A549 (cell line): ENCODE measurements at places on chromosomes 2 and 18.

- DNase-seq: no peak
Observed at GRCh38 chr2:2872713-2873449, 504.7 kb downstream of the EIPR1 start.

DNA sequence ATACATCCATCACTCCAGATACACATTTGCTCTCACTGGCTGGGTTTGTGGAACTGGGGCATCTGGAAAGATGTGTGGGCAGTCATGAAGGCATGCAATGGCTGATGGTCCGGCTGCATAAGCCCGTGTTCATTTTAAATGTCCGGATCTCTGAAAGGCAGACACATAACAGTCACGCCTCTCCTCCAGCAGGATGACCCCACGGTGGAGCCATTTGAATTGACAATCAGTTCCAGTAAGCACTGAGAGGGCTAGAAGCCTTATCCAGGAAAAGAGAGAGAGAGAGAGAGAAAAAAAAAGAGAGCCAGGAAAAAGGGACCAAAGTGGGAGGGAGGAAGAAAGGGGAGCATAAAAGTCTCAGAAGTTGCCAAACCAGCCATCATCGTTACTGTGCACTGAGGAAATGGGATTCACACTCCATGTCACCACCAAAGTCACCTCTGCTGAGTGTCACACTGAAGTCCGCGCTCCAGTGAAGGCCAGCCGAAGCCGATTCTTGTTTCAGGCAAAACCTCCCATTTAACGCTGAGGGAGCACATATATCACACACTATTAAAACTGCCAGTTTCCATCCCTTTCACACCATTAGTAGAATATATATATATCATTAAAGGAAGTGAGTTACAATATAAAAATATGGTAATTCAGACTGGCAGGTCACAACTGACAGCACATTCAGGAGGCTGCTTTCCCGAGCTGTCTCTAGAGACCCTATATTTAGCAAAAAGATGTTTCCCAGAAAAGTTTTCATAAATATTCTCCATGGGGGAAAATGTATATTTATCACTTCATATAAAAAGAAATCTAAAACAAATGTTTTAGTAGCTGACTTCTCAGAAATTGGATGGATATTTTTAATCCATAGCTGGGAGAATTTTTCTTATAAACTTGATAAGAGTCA, 142.0 kb downstream of the ACTR3 start:
- DNase-seq: no peak

GRCh38 chr2:85959826-85960225, 71.0 kb upstream of the ST3GAL5 start:
- DNase-seq: no peak

- no peak for DNase-seq
Observed at GRCh38 chr18:57002627-57003026, 144.3 kb upstream of the BOD1L2 start.

GRCh38 chr2:98623657-98624056, 15.3 kb downstream of the UNC50 start:
- no peak for DNase-seq

GRCh38 chr2:162926501-162926900, 87.9 kb upstream of the KCNH7 start:
- DNase-seq: peak; percentile 3

DNA sequence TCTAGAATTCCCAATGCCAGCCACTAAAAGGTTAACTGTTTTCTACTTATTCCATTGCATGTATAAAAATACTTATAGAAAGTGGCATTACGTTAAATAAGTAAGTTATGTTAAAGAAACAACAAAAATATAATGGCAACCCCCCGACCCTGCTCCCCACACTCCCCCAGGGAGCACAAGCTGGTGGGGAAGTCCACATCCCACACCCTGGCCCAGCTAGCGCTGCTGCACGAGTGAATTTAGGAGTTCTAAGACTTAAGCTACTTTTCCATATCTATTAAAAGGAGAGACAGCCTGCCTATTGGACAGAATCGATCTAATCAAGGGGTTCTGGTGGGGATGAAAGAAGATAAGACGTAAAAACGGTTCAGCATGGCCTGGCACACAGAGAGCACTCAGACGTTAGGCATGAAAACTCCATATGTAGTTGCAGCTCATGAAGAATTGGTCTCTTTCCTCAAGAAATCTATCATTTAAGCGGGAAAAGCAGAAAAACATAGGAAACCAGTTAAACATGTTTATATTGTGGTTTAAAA, 16.6 kb downstream of the HJURP start:
- no peak for DNase-seq

GRCh38 chr2:236896688-236897087, 189.0 kb upstream of the COPS8 start:
- DNase-seq: no peak

DNA sequence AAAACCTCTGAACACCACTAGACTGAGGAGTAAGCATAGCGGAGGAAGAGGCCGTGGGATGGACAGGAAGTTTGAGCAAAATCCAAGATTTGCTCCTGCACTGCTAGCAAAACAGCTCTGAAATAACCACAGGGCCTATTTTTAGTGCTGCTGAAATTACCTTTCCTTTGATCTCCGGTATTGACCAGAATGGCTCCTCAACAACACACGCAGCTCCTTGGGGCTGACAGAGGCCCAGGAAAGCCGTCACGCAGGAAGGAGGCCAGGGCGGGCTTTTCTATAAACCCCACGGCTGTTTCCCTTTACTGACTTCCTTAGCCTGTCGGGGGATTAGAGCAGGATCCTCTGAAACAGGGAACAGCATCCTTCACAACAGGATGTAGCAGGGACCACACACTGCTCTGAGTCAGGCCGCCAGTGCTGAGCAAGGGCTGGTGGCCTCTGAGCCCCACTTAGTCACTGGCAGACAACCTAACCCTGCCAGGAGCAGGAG, 80.8 kb upstream of the LCLAT1 start:
- DNase-seq: no peak

DNA sequence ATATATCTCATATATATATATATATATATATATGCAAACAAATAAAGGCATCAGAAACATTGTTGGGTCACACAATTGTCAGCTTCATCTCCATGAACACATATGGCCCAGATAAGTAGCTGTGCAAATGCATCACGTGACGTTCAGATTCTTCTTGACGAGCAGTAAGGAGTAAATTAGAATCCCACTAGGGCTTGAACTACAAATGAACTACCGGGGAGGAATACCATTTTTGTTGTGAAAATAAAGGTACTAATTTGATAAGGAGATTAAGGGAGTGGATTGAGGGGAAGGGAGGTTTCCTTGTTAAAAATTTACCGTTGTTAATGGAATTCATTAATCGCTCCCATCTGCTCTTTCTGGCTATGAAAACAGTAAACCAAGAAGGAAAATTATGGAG, 186.5 kb upstream of the COPS8 start:
- DNase-seq: no peak

DNA sequence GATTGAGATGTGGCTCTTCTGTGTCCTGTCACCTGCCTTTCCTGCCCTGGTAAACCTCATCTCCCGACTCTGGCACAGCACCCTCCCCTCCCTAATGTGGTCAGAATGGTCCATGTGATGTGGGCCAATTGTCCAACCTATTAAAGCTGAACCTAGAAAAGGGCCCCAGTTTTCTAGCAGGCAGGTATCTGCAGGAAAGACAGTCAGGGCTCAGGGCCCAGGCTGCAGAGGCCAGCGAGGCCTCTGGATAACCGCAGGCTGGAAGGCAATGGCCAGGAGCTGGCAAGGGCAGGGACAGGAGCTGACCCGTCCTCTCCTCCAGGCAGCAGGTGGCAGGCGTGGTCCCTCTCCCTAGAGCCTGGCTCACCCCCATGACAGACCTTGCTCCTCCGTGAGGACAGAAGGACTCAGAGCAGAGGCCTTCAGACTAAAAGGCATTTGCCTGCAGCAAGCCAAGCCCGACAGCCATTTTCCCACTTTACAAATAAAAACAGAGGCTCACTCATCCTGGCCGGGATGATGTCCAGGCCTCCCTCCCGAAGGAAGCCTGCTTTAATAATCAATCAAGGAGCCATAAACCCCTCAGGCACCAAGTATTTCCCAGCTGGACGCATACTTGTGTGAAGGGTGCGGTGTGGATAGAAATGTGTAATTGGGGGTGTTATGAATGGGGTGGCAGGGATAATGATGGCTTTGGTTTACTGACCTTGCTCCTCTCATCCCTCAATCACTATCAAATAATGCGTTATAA, 107.1 kb downstream of the TWIST2 start:
- no peak for DNase-seq

DNA sequence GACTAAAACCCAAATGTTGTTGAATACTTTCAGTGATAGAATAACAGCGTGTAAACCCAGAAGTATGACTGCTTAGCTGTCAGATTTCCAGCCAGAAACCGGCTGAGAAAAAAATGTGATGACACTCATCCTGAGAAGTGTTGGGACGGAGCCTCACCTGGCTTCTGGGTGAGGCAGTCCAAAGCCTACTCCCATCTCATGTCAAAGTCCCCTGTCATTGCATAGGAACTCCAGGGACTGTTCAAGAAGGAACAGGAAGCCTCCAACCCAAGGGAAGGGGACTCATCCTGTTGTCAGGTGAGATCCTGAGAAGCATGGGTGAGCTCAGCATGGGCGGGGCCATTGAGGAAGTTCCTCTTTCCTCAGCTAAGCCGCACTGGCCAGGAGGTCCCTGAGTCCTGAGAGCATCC, 11.3 kb upstream of the CHRNA1 start:
- no peak for DNase-seq

- no peak for DNase-seq
Observed at GRCh38 chr2:11406267-11406957, 59.5 kb downstream of the E2F6 start.

DNA sequence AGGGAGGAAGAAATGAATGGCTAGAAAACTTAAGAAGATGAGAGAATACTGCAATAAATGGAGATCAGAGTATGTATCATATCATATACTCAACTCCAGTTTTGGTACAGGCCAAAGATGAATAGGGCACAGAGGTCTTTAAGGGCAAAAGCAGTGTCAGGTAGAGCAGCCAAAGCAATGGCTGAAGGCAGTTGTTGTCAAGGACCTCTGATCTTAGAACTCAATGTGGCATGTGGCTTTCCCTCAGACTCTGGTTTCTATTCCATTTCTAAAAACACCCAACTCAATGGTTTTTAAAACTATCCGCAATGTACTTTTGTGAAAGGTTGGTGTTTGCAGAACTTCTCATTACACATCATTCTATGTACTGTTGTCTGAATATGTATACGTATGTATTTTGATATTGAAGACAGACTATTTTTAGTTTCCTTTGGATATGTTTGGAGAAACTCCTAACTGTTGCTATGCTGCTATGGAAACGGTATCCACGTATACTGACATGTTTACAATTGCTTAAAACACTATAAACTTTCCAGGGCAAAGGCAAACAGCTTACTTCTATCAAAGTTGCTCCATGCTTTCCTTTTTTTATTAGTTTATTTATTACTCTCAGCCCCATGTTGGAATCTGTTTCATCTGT, 58.1 kb upstream of the PELI1 start:
- DNase-seq: peak; percentile 68

- no peak for DNase-seq
Observed at GRCh38 chr2:122244598-122245229, 489.3 kb downstream of the TSN start.
